ENCODE measurements at places on chromosomes 13 and 19. TPM values are rescaled to one million over a fixed set of nuclear protein-coding genes. Genes with fewer than 3 reads are reported as not detected.

LILRB3 gene
- 0.33 TPM for total RNA-seq

NALCN gene
- total RNA-seq = 1.6 TPM

CACNG7 gene
- total RNA-seq = not detected

ZSCAN5A gene
- 4.9 TPM for total RNA-seq

MATK gene
- not detected for total RNA-seq

PRR22 gene
- total RNA-seq = 2.3 TPM

CEACAM4 gene
- total RNA-seq = 1.8 TPM

C13orf46 gene
- total RNA-seq = 38.6 TPM

IFNL4 gene
- total RNA-seq = not detected

C19orf67 gene
- total RNA-seq = not detected

IGFL3 gene
- total RNA-seq = not detected

MEIOSIN gene
- total RNA-seq = not detected

LGALS7B gene
- total RNA-seq = not detected

ZNF235 gene
- 4.4 TPM for total RNA-seq

SMIM24 gene
- 11.4 TPM for total RNA-seq

FXYD1 gene
- 9.1 TPM for total RNA-seq

CEACAM19 gene
- 3.9 TPM for total RNA-seq

Data from body of pancreas (tissue), 4 donors.